Panc1 (cell line): ENCODE measurements at places on chromosomes 5 and 9.

- no peak for DNase-seq
These were observed 2.2 kb upstream of the ELL2 start for GRCh38 chr5:95963650-95964410.

DNA sequence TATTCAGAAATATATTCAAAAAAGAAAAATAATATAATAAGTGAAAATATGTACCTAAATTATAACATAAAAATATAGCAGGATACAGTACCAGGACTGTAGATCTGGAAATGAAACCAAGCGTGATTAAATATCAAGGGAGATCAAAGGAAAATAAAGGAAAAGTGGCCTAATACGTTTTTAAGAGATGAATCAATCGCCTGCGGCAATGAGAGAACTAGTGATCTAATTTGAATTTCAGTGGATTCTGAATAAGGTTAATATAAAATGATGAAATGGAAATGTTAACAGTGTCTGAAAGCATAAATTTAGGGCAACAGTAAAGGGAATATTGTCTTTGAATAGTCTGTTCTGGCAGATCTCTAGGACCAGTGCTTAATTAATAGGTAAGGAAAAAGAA is 1761.9 kb upstream of the ACO1 start:
- no peak for DNase-seq

DNA sequence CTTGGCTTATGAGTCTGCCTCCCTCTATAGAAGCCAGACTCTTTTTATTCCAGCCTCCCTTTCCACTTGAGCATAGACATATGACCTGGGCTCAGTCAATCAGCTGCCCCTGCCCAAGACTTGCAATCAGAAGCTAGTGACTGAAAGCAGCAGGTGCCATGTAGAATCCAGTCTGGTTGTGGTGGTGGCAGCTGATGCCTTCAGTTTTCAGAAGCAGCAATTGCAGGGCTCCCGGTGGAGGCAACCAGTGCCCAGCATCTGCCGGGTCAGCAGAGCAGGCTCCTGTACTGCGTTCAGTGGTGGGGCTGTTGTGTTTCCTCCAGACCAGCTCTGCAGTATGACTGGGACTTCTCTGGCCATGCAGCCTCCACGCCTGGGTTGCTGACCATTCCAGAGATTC is 53.9 kb upstream of the PALM2AKAP2 start:
- DNase-seq = no peak

- DNase-seq = no peak
These were observed 20.7 kb downstream of the SLIT3 start for GRCh38 chr5:169280286-169280685.

GRCh38 chr9:2043881-2044462 is 28.8 kb downstream of the SMARCA2 start:
- DNase-seq = no peak

DNA sequence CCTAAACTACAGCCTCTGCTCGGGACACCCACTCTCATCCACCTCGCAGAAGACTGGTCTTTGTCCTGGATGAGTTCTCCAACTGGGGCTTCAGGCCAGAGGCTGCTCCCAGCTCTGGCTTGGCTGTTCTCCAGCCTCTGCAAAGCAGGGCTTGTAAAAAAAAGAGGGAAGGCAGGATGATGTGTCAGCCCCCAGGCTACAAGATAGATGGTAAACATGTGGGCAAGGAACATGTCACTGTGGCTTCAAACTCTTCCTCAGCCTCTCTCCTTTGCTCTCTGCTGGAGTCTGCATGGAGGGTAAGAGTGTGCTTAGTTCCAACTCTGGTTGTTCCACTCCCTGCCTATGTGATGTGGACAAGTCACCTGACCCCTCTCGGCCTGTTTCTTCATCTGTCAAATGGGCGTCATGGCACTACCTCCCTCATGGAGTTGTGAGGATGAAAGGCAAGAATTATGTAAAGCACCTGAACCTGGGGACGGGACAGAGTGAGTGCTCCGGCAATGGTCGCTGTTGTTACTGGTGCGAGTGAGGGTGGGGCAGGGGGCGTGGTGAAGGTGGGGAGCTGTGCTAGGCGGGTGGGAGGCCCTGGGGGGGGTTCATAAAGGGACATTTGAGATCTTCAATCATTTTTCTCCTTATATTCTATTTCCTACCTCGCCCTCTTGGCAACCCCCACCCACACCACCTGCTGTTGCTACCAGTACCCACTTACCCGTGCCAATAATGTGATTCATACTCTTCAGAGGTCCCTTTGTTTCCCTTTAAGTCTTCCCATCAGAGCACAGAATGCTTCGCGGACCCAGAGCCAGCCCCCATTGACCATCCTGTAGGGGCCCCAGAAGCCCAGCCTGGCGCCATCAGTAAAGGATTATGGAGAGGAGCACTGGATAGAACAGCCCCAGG is 6.8 kb upstream of the ZNF79 start:
- no peak for DNase-seq

- no peak for DNase-seq
These were observed 127.2 kb upstream of the ADAMTSL1 start for GRCh38 chr9:18346745-18347144.

DNA sequence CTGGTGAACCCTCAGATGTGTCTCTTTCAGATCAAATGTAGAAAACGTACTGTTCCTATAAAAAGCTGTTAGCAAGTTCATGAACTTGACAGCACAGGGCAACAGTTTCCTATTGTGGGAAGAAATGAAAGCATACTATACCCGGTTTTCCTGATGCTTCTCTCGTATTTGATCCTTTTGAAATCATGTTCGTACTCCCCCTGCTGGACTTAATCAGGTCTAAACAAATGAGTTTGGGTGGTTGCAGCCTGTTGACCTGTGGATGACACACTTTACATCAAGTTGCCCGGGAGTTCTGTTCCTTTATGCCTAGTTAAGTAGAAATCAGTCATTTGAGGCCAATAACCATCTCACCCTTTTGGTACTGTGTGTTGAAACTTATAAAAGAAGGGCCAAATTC is 1992.3 kb downstream of the MAT2B start:
- peak; percentile 5 for DNase-seq

DNA sequence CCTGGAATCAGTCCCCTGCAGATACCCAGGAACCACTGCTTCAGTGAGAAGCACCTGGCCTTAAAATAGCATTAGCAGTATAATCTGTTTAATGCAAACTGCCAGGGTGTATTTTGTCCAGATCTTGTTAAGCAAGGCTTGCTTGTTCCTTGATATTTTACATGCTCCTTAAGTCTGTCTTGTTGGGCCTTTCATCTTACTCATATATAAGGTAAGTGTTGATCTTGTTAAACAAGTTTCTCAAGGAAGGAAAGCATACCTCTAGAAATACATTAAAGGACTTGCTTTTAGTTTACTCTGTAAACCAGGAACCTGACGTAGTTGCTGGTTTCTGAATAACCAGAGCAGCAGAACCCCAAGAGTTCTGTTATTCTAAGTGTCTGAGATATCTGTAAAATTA is 13.7 kb downstream of the HSPA4 start:
- no peak for DNase-seq

- no peak for DNase-seq
These were observed 176.0 kb downstream of the ZNF608 start for GRCh38 chr5:124570285-124571035.

DNA sequence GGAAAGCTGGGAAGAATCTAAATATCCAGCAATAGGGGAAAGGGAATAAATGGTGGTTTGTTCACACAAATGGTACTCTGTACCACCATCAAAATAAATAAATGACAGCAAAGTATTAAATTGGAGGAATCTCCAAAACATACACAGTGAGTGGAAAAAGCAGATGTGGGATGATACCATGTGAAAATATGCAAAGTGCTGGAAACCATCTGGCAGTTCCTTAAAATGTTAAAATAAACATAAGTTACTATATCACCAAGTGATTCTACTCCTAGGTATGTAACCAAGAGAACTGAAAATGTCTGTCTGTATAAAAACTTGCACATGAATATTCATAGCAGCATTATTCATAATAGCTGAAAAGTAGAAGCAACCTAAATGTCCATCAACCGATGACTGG is 41.9 kb upstream of the TEX48 start:
- no peak for DNase-seq

GRCh38 chr9:21923694-21924093 is 70.5 kb downstream of the CDKN2A start:
- DNase-seq = no peak

DNA sequence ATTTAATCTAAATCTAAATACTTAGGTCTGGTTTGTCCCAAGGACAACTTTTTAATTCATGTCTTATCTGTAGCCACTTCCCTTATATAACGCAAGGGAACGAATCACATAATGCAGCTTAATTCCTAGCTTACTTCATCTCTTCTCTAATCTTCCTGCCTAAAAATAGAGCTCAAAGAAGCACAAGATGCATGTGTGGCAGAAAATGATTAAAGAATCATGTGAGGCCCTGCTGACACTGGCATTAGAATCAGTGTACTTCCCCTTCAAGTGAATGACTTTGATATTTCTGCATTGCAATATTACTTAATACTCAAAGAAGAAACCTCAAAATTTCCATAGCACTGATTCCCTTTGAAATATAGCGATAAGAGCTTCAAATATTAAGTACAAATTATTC is 317.9 kb upstream of the FTMT start:
- no peak for DNase-seq

DNA sequence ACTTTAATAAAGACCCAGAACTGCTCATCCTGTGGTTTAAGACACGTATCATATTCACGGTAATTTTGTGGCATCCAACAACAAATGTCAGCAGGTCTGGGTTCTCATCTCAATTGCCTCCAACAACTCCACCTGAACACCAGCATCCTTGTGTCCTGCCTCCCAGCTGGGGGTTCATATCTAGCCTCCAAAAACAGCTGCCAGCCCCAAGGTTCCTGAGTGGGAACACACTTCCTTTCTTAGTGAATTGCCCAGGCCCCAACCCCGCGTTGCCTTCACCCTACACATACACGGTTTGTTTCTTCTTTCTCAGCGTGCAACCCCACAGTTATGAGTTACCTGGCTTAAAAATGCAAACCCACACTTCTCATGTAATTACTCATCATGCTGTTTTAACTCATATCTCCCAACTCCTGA is 77.9 kb downstream of the SEMA4D start:
- DNase-seq = no peak

GRCh38 chr9:136856079-136856476 is 3.9 kb downstream of the MAMDC4 start:
- no peak for DNase-seq

GRCh38 chr5:58255970-58256369 is 203.9 kb downstream of the PLK2 start:
- DNase-seq = no peak

DNA sequence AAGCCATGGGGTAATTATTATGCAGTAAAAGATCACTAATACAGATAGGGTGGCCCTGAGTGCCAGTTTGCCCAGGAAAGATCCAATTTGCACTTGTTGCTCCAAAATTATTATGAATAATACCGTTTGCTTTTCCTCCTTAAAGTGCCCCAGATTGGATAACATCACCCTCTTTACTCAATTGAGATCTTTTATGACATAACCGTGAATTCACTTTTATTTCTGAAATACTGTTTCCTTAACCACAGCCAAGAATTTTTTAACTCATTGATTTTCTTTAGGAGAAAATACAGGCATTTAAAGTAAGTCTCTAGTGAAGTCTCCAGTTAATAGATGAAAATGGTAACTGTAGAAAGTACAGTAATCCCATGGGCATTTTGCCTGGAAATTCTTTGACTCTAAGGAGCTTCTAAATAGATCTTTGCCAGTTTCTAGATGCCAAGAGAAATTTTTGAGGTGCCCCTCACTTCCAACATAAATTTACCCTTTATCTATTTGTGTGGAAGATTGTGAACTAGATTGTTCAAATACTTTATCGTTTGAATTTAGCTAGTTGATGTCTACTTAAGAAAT is 99.2 kb downstream of the UHRF2 start:
- DNase-seq = no peak
